ENCODE measurements at places on chromosomes 16 and 17.

GRCh38 chr16:50478075-50478772 is 70.0 kb upstream of the NKD1 start:
- no peak for DNase-seq

- no peak for DNase-seq
These were observed 791 bp upstream of the ZNF629 start for GRCh38 chr16:30787613-30788378.

- no peak for DNase-seq
These were observed 31.5 kb upstream of the TMEM220 start for GRCh38 chr17:10761281-10761680.

- DNase-seq = no peak
These were observed 25.0 kb downstream of the KATNB1 start for GRCh38 chr16:57760357-57761160.

DNA sequence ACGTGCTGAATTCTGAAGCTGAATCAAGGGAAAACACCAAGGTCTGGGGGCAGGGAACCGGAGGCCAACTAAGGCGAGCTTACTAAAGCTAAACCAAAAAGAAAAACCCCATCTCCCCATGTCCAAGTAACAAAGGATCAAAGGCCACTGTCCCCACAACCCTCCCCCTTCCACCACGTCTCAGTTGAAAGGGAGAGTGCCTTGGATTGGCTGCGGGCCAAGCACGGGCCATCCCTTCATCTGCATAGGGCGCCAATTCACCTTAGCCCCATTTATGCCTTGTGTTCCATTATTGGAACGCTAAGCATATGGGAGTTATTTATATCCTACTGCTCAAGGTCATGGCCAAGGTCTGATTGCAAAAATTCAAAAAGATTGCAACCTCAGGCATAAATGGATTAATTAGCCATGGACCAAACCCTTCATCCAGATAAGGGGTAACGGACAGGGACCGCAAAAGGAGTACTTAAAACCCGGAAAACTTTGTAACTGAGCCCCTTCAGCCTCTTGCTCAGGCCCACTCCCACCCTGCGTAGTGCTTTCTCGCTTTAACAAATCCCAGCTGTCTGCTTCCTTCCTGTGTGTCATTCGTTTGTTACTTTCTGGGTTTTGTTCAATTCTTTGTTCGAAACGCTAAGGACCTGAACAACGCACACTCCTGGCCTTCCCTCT is 740 bp upstream of the ATP6V0D1 start:
- DNase-seq = no peak

- DNase-seq = no peak
These were observed 12.5 kb downstream of the RPH3AL start for GRCh38 chr17:340074-340473.

- no peak for DNase-seq
These were observed 98.2 kb downstream of the HS3ST3A1 start for GRCh38 chr17:13503526-13503925.

- no peak for DNase-seq
These were observed 76.1 kb upstream of the IRX3 start for GRCh38 chr16:54362591-54363206.

GRCh38 chr16:26951950-26952349 is 114.8 kb upstream of the C16orf82 start:
- no peak for DNase-seq

GRCh38 chr17:44053125-44053872 is 13.2 kb downstream of the LSM12 start:
- DNase-seq = no peak

- no peak for DNase-seq
These were observed 688.2 kb upstream of the KIF2B start for GRCh38 chr17:53134548-53134947.

DNA sequence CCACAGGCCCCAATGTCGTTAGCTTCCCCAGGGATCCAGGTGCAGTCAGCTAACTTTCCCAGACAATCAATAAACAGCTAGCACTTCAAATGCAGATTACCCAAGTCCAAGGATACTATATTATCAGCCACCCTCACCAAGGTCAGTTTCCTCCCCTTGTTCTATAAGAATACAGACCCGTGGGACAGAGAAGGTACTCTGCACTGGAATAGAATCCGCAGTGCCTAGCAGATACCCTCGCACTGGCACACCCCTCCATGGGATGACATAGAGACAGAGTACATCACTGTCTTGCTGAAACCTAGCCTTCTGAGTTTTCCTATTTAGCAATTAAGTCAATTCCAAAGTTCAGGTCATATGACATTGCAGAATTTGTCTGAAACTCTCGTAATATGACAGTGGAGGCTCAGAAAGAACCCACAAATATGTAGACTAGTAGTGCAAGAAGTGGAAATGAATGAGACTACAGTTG is 40.0 kb upstream of the ABCA10 start:
- peak; percentile 20 for DNase-seq

DNA sequence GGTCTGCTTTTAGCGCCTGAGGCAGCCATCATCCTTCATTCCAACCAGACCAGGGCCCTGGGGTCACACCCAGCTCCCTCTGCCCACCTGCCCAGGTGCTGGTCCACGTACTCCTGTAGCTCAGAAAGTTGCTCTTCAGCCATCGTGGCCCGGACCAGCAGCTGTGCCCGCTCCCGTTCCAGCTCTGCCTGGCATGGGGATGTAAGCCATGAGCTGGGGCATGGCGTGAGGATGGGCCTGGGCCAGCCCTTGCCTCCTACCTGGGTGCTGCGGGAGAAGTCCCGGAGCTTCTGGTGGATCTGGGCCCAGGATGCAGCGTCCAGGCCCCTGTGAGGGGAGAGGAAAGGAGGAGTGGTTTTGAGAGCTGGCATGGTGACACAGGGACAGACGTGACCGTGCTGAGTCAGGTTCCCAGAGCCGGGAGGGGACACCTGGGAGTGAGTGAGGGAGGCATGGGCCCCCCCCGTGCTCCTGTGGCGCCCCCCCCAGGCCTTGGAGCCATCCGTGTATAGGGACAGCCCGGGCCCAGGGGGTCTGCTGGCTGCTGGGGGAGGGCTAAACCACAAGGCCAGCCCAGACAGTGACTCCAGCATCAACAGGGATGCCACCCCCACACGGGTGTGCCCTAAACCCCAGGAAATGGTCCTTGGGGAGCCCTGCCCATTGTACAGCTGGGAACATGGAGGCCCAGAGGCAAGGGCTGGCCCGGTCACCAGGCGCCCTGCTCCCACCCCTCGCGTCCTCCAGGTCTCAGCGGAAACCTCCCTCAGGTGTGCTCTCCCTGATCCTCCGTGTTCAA is 2.1 kb downstream of the ANTKMT start:
- no peak for DNase-seq

- DNase-seq = no peak
These were observed 12.5 kb downstream of the ZNF276 start for GRCh38 chr16:89733792-89734191.

GRCh38 chr17:43224146-43224705 is 4.2 kb downstream of the CCDC200 start:
- no peak for DNase-seq

DNA sequence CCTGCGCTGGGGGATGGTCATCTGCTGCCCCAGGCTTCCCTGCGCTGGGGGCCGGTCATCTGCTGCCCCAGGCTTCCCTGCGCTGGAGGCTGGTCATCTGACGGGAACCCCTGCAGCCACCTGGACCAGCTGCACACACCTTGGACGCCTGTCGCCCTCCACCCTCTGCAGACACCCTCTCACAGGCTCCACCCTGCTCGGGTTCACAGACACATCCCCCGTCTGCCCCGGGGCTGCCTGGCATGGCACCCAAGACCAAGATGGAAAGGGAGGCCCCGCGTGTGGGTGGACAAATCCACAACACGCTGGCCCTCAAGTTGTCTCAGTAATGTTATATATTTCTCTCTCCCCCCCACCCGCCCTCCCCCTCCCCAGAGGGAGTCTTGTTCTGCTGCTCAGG is 89.6 kb downstream of the ANKRD11 start:
- no peak for DNase-seq

GRCh38 chr16:777826-778225 is 10.4 kb downstream of the RPUSD1 start:
- no peak for DNase-seq

- no peak for DNase-seq
These were observed 786 bp upstream of the CDK5RAP3 start for GRCh38 chr17:47969930-47970724.

GRCh38 chr16:82509691-82510430 is 116.9 kb upstream of the CDH13 start:
- DNase-seq = no peak

- DNase-seq = no peak
These were observed 2.8 kb upstream of the SOCS1 start for GRCh38 chr16:11258553-11259492.

DNA sequence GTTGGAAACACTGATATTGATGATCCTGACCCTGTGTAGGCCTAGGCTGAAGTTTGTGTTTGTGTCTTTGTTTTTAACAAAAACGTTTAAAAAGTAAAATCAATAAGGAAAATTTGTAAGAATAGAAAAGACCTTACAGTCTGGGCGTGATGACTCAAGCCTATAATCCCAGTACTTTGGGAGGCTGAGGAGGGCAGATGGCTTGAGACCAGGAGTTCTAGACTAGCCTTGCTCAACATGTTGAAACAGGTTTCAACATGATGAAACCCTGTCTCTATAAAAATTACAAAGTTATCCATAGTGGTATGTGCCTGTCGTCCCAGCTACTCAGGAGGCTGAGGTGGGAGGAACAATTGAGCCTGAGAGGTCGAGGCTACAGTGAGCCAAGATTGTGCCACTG is 18.3 kb upstream of the TOM1L1 start:
- no peak for DNase-seq

GRCh38 chr17:71192039-71192555 is 928.7 kb upstream of the SOX9 start:
- no peak for DNase-seq
